ENCODE measurements at places on chromosomes 16 and 17.
A peak's percentile ranks its signal among the peaks of the same experiment; 100 is the strongest.

- DNase-seq = peak; percentile 42
These were observed at the start of gene PPM1E for GRCh38 chr17:58755577-58756245. Gene PPM1E, plus strand, starts transcription at chr17:58755854.

DNA sequence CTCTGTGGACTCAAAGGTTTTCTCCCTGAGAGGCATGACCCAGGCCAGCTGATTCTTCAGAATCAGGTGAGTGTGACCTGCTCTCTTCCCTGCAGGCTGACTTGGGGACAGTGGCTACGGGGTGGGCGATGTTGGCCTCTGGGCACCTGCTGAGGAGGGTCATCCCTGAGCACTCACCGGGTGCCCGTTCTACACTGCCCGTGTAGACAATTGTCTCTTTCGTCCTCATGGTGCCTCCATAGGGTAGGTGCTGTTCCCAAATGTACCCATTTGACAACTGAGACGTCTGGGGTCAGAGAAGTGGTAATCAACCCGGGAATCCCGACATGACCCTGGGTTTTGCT, 74.8 kb downstream of the GOSR1 start:
- DNase-seq = no peak

DNA sequence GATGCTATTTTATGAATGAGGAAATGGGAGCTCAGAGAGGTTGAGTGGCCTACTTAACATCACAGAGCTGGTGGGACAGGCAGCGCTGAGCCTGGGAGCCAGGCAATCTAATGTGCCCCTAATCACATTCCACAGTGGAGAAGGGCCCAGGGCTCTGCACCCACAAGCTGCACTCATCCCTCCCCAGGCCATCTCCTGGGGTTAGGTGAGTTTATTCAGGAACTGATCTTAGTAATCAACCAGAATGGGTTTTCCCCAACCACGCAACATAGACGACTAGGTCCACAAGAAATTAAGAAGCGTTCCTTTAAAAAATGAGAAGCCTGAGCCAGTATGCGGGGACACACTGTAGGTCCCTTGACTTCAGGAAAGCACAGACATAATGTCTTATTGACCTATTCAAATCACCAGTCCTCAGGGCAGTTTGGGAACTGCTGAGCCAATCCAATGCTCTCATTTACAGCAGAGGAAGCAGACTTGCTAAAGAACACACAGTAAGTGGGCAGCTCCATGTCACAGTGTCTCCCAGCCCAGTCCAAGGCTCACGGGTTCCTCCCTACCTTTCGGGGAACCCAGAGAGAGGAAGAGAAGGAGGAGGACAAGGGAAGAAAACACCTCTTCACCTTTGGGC, 2.3 kb downstream of the MPP3 start:
- DNase-seq = no peak

DNA sequence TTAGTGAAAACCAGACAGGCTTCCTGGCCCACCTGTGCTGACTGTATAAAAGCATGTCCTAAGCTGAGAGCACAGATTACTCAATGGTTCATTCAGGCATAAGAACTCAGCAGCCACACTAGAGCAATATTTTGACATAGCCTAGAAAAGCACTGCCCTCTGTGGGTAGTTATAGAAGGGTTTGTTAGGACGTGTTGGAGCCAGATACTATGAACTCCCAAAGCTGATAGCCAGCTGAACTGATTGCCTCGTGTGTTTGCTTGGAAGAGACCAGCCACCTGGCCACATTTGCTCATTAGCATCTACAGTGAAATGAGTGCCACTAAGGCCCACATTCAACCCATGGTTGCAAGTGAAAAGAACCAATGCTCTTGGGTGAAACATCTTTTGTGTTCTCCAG, 30.8 kb upstream of the ABCA5 start:
- no peak for DNase-seq

DNA sequence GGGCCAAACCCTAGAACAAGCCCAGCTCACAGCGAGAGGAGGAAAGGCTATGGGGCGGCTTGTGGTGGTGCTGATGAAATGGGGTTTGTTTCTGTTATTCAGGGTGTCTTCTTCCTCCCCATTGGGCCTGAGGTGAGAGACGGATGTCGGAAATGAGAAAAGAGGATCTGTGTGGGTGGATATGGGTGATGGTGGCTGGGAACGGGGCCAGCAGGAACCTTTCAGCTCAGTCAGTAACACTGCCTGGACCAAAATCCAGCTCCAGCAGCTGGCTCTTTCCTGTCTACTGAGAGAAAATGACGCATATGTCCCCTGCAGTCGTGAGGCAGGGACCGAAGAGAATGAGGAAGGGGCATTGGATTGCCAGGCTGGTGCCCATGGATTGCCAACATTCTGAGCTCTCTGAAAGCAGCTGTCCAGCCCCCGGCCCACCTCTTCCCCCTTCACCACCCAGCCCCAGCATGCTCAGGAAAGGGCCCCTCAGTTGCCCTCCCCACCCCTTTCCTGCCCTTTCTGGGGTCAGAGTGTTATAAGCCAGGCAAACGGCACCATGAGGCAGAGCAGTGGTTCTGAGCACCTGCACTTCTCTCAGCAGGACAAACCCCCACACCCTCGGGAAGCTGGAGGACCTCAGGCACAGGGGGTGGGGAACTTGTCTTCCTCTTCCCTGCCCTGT, 4.0 kb downstream of the MYH3 start:
- DNase-seq = no peak

GRCh38 chr17:795721-796120, 13.6 kb downstream of the MRM3 start:
- DNase-seq = no peak

GRCh38 chr17:4490109-4490591, 8.5 kb upstream of the SPNS2 start:
- no peak for DNase-seq

DNA sequence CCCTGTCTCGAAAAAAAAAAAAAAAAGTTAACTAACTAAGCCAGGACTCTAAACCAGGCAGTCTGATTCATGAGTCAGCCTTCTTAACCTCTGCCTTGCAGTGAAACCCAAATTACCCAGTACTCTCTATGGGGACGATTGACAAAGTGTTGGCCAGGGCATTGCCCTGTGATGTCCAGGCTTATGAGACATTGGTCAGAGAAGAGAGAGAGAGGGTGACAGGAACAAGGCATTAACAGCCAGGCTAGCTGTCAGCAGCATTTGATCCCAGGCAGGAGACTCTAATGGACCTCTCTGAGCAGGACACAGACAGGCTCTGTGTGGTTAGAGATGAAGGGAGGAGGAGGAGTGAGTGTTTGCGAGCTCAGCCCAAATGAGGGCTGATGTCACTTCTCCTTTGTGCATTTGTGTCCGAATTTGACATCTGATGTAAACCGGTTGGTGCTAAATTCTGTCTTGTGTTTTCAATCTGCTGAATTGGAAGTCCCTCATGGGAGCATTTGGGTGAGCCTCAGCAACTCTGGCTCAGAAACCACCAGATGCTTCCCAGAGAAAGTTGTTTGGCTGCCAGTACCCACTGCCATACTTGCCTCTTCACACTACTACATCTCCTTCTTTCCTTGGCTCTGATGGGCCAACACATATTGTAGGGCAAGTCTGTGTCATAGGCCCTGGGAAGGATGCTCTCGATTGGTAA, 4.3 kb upstream of the MYL4 start:
- peak; percentile 42 for DNase-seq

DNA sequence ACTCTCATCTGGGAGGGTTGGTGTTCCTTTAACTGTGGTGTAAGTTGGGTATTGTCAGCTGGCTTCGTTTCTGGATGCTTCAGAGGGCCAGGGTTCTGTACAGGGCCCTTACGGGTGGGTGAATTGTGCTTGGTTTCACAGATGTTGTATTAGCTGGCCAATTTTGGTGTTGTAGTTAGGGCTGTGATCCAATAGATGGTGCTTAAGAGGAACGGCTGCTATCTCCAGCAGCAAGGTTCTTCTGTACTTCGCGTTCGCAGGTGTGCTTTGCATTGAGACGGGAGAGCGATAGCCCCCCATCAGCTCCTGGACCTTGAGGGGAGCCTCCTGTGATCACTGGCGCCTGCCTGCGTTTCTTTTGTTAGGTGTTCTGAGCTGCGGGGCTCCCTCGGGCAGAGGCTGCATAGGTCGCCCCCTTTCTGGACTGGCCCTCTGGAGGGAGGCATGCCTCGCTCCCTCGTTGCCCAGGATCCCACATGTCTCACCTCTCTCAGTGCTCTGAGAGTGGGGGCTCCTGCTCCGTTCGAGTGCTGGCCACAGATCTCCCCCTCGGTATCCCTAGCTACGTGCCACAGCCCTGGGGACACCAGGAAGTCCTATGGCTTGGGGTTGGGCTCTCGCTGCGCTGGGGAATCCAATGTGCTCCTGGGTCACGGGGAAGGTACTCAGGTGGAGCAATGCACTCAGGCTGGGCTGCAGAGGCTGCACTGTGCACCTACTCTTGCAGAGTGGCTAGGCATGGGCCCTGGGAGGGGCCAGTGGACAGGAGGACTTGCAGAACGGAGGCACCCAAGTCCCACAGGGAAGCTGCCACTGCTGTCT, 837 bp upstream of the PRDM7 start:
- DNase-seq = peak; percentile 42

GRCh38 chr16:83402967-83403366, 404.8 kb upstream of the HSBP1 start:
- no peak for DNase-seq

DNA sequence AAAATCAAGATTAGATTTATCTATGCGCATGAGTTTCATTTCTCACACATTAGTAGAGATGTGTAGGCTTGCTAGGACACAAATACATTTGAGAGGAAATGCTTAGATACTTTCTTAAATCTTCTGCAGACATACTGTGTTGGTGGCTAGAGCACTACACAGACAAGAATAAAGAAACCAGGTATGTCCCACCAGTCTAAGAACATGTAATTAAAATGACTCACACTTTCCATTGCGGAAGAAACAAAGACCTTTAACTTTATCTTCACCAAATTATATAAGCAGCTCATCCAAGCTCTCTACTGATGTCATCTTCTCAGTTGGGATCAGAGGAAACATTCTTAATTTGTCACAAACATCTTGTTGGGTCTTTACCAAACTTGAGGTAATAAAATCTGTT, 12.5 kb downstream of the GABARAPL2 start:
- DNase-seq = no peak

- no peak for DNase-seq
These were observed 70.2 kb upstream of the NETO2 start for GRCh38 chr16:47213761-47214440.

DNA sequence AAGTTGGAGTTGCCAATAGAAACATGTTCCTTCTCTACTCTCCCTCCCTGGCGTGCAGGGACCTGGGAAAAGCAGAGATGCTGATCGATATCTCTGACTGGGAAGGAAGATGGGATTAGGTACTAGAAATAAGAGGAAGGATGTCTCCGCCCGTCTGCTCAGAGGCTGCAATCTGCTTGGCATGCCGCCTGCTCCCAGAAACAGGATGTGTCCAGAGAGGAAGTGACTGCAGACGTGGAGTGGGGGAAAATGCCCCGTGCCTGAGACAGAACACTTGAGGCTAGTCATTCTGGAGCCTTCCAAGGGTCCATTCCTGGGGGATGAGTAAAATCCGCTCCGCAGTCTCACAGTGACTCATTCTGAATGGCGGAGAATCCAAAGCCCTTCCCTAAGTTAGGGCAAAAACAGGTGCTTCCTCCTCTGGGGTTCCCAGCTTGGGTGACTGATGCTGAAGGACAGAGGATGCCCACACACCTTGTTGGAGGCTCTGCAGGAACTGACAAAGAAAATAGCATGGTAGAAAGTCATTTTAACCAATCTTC, 45.0 kb upstream of the SMURF2 start:
- DNase-seq = peak; percentile 96

DNA sequence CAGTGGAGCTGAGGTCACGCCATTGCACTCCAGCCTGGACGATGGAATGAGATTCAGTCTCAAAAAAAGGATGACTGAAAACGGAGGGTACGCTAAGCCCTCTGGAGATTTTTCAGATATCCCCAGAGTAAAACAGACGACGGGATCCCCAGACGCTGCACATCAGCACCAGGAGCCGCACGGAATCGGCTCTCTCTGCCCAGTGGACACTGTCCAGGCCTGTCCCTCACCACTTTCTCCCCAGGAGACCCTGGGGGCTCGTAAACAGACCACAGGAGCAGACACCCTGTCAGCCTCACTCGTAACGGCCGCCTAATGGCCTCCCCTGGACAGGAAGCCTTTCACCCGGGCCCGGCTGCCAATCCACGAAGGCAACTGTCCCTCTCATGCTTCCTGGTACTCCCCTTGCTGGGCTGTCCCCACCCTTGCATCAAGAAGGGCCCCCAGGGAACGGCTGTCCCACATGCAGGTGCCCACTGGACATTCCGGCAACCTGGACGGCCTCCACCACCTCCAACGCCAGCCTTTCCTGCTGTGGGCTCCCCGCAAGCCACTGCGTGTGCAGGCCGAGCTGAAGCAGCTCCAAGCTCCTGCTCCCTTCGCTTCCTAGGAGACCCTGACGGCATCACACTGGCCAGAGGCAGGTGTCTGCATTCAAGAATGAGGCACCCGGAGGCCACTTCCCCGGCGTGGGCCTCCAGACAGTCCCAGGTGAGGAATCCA, 74.3 kb downstream of the TIMM22 start:
- DNase-seq = no peak

GRCh38 chr17:47840001-47840741, 902 bp downstream of the SCRN2 start:
- no peak for DNase-seq

DNA sequence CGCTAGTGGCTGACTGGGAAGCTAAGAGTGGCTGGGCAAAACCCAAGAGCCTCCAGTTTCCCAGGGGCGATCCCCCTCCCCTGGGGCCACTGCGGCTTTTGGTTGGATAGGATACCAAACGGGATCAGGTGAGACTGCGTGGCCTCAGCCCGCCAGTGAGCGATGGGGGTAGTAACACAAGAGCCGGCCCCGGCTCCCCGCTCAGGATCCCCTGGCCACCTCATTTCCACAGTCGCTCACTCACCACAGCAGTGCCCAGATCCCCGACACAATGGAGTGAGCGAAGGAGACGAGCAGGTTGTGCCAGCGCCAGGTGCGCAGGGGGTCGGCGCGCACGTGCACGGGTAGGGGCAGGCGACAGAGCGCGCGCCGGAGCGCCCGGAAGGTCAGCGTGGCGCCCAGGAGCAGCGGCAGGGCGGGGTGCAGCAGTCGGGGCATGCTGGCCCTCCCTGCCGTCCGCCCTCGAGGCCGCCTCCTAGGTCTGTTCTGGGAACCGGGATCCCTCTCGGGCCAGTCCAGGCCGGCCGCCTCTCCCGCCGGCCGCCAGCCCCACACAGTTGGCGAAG, 290 bp downstream of the TLCD1 start:
- peak; percentile 64 for DNase-seq

GRCh38 chr17:29143894-29144293, 36.3 kb downstream of the MYO18A start:
- peak; percentile 34 for DNase-seq

DNA sequence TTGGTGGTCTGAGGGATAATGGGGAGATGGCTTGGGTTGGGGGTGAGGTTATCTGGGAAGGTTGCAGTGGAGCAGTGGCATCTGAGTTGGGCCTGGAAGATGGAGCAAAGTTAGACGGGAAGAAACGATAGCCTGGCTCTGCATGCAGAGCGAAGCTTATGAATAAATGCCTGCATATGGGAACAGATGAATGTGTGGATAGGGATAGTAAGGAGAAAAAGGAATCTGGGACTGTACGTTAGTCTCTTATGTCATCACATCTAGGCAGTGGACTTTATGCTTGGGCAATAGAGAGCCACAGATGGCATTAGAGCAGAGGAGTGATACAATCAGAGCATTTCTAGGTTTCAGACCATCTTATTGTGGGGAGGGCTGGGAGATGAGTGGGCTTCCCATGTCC, 33.0 kb downstream of the CPNE2 start:
- DNase-seq = no peak

Measured in H4 (cell line).